ENCODE measurements at places on chromosomes 2 and 18.
A peak's percentile ranks its signal among the peaks of the same experiment; 100 is the strongest.

DNA sequence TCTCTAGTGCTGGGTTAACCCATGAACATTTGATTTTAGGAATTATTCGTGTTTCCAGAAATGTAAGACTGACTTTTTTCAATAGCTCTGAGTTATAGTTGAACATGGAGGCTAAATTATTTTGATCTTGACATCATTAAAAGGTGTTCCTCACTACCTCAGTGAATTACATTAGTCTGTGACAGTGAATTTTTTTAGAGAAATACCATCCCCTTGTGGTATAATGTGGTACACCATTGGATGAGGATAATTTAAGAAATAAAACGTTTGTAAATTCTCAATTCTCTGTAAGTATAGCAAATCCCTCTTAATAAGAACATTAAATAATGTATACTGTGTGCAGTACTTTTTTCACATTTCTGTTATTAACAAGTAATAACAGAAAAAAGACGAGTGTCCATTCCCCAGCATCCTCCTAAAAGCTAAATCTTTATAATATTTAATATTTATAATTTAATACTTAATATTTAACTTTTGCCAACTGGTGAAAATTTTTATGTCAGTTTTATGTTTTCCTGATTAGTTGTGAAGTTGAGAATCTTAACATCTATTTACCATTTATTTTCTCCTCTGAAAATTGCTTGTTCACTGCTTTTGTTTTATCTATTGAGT, 70.3 kb upstream of the CWC22 start:
- DNase-seq, result peak; percentile 64

- DNase-seq, result no peak
Measured at GRCh38 chr2:126639276-126639675, 16.7 kb upstream of the GYPC start.

DNA sequence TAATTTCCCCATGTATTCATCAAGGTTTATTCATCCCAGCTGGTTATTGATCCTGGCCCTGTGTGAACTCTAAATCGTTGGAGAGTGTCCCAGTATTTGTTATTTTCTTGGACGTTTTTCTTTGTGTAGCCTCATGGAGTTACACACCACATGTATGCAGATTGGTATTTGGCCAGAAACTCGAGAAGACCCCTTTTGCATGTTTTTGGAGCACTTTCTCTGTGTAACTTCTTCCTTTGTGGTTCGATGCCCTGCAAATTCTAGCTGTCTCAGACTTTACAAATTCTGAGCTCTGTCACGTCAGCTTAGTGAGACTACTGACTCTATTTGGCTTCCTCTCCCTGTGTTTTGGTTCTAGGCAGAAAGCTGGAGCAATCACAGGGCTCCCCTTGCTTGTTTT, 198.7 kb downstream of the MCFD2 start:
- DNase-seq, result no peak

DNA sequence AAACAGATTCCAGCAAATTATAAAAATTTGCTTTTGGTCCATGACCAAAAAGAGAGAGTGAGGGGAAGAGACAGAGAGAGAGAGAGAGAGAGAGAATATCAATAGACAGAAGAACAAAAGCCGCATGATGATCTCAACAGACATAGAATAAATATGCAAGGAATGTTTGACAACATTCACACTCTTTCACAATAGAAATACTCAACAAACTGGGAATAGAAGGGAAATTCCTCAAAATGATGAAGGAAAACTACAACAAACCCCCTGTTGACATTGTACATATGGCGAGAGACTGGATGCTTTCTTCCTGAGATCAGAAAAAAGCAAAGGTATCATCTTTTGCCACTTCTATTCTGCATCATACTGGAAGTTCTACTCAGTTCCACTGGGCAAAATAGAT, 309.7 kb downstream of the RAD51AP2 start:
- no peak for DNase-seq

DNA sequence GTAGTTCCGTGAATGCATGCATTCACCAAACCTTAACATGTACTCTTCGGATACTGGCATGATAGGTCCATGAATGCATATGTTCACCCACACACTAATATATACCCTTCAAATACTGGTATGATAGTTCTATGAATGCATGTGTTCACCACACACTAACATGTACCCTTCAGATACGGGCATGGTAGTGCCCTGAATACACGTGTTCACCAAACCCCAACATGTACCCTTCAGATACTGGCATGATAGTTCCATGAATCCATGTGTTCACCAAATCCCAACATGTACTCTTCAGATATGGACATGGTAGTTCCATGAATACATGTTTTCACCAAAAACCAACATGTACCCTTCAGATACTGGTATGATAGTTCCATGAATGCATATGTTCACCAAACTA, 48.5 kb upstream of the ALKAL2 start:
- no peak for DNase-seq

- no peak for DNase-seq
Measured at GRCh38 chr2:238601433-238602222, 174.9 kb downstream of the ASB1 start.

- peak; percentile 95 for DNase-seq
Measured at GRCh38 chr2:675982-676646, 1.1 kb downstream of the TMEM18 start.

GRCh38 chr2:30446602-30447148, 371 bp upstream of the LCLAT1 start:
- DNase-seq, result peak; percentile 46

DNA sequence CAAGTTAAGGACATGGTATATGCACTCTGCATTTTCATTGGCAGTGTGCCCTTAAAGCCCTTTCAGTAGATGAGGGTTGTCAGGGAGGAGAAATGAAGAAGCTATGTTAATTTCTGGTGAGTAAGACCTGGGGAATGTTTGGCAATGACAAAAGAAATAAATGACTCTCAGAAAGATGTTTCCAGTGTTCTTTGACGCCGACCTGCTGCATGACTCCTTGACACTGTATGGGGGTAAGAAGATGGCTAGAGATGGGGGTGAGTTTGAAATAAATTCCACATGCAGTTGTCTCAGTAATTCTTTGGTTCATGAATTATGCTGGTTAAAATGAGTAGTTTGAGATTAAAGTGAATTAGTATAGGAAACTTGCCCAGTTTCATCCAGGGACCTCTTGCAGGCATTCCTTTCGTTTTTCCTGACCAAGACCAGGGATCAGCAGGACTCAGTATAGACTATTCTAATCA, 5.9 kb downstream of the CCDC121 start:
- DNase-seq, result peak; percentile 35

DNA sequence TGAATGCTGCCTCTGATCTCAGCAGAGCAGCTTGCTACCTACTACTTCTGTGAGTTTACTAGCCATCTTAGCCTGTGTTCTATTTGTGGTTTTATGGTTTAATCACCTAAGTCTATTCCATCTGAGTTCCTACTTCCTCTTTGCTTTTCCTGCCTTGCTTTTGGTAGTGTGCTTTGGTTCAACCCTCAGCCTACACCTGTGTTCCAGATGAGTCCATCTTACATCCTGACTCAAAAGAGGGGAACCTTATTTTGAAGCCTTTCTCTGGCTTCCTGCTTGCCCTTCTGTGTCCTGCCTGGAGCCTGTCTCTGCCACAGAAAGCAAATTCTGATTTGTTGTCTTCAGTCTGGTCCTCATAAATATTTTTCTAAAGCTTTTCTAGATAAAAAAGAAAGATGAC, 530.3 kb upstream of the MEX3C start:
- no peak for DNase-seq

DNA sequence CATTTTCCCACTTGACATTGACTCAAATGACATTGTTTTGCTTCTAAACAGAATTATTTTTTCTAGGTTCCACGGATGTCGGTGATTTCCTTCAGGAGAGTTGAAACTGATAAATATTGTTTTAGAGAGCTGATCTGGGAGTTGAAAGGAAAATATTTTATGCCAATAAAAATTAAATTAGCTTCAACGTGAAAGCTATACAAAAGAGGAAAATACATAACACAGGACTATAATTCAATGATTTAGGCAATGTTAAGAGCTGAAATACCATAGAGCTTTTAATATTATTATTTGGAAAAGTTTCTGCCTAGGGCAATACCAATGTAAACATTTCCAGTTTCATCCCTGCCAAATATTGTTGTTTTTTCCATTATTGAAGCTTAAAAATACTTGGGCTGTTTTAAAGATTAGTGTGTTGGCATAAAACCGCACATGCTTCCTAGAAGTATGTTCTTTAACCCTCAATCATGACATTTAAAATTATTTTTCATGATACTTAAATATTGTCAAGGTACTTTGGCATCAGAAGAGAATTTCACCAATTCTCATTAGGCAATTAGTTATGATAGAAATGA, 18.6 kb upstream of the PDE1A start:
- DNase-seq, result no peak

GRCh38 chr2:65071499-65072180, 15.4 kb downstream of the CEP68 start:
- DNase-seq, result no peak

- DNase-seq, result no peak
Measured at GRCh38 chr2:120486441-120486840, 140.5 kb downstream of the INHBB start.

GRCh38 chr2:219985017-219985416, 357.6 kb downstream of the SLC4A3 start:
- DNase-seq, result no peak

GRCh38 chr2:216394881-216395280, 17.4 kb upstream of the SMARCAL1 start:
- DNase-seq, result no peak

GRCh38 chr2:120546865-120547390, 188.7 kb upstream of the GLI2 start:
- no peak for DNase-seq

DNA sequence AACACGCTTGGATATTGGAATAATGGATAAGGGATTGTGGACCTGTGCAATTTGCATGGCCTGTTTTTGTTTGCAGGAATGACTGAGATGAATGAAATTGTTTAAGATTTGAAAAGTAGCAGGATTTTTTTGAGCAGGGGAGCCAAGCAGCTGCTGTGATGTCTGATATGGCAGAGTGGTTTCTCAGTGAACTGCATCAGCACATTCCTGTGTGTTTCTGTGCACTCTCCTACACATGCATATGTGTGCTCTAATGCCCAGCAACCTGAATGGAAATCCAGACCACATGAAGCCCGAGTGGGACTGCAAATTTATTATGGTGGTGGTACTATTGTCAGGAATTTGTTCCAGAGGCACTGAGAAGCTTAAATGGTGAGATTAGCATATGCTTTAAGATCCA, 161.7 kb downstream of the PARD3B start:
- DNase-seq, result no peak

- DNase-seq, result no peak
Measured at GRCh38 chr18:51211552-51211951, 14.1 kb upstream of the MEX3C start.

DNA sequence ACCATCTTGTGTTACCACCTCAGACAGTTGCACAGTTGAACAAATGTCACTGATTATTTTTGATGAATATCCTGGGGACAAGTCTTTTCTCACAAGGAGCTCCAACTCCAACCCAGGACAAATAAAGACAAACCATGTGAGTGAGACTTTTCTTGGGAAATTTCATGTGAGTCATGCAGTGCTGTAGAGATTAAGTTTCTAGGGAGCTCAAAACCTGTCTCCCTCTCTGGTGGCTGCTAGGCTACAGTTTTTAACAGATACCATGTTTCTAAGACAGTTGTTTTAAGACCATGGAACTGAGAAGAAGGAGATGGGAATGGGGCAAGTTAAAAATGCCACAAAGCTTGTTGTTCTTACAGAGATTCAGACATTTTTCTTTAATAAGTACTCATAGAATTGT, 255.5 kb downstream of the RIT2 start:
- DNase-seq, result no peak

DNA sequence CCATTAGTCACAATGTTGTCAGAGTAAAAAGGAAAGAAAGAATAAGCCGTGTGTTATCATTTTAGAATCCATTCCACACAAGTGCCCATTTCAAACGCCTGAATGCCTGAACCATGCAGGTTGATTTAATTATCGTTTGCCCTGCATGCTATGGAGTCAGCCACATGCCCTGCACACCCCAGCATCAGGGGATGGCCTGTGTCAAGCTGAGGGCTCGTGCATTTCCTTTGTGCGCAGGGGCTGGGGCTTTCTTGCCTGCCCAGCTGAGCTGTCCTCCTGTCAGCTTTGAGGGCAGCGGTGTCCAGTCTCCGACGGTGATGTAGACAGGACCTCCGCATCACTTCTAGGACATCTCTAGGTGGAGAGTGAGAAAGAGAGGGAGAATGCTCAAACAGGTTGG, 200.4 kb downstream of the TSN start:
- DNase-seq, result no peak

DNA sequence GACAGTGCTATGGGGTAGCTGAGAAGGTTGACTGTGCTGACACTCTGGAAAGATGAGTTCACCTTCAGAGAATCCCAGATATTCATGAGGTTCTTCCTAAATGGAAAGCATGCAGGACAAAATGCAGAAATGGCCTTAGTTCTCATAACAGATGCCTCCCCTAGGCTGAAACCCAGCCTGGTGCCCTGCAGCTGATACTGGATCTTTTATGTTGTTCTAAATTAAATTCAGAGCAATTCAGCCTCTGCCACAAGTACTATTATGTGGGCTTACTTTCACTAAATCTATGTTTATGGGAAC, 172.0 kb upstream of the SERPINE2 start:
- DNase-seq, result no peak

- no peak for DNase-seq
Measured at GRCh38 chr2:6148882-6149281, 456.7 kb downstream of the SOX11 start.

DNA sequence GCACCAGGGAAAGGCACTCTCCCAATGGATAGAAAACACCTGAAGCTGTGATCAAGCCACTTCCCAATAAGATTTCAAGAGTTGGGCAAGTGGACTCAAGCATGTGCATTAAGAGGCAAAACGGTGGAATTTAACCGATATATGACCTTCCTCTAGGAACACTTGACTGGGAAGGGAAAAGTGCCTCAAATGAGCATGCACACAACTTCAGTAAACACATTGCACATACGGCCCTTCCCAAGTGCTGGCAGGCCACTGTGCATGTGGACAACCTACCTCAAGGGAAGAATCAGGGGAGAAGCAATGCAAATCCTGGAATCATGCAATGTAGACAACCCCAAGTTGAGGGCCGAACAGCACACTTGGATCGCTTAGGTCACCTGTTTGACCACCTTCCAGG, 23.9 kb upstream of the SH3RF3 start:
- no peak for DNase-seq

DNA sequence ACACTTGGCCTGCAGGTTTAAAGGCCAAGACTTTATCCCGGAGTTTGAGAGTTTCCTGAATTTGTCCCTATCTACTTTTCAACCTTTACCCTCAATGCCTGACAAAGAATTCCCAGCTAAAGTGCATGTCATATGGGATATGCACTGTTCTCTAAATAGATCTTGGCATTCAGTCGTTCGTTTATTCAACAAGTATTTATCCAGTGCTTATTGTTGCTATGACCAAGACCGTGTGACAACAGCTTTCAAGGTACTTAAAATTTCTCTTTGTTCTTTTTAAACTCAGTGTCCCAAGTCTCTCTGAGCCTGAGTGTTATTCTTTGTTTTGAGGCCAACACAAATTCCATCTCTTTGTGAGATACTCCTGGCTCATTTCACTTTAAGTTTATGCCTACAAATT, 133.4 kb downstream of the RGPD3 start:
- no peak for DNase-seq

GRCh38 chr2:127225186-127225960, 5.3 kb upstream of the CYP27C1 start:
- DNase-seq, result no peak
